ENCODE measurements at places on chromosomes 13 and 19.

DNA sequence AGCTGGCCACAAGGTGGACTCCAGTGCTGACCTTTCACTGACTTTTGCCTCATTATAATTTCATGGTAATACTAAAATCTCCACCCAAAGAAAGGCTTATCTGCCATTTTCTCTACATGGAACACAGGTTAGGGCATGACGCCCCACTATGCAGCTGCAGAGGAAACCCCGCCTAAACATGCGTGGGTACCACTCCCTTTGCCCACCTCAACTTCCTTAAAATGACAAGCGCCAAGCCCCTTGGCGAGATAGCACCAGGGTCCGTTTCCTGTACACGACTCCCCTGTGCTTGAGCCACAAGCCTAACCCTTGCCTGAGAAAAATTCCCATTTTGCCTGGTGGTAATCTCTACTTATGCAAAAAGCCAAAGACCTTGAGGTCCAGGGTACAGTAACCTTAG, 36.0 kb upstream of the PABPC3 start:
- no peak for DNase-seq

DNA sequence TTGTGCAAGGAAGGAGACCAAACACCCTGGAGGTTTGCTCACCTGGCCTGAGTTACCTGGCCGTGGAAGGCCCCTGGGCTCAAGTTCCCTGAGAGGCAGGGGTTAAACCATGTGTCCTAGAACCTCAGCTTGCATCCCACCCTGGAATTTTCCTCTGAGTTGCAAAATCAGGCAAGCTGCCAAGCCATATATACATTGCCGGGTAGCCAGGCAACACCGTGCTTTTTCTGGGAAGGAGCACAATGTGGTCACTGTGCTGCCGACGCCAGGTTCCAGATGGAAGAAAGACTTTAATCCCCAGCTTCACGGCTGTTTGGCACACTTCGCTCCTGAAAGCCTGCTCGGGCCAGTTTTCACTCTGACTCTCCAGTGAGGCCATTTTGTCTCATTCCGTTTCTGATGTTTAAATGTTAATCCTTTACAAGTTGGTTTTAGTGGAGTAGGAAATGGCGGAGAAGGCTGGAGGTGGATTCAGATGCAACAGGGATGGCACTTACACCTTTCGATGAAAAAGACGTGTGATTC, 60.1 kb upstream of the PEG3 start:
- no peak for DNase-seq

- DNase-seq = no peak
Observed at GRCh38 chr19:54387991-54388801, 23.5 kb upstream of the LAIR1 start.

DNA sequence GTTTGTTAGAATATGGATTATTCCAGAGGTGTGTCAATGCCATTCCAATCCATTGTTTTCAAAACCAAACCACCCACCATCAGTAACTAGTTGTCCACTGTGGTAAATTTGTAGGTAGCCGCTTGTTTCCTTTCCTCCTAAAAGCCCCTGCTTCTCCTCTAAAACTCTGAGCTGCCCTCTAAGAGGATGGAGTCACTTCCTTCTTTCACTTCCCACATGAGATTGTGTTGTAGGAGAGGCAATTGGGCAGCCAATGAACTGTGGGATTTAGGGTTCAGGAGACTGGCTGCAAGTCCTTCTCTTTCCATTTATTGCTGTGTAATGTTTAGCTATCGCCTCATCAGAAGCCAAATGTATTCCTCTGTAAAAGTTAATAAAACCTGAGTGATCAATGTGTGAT, 49.9 kb upstream of the RFXAP start:
- DNase-seq = no peak

DNA sequence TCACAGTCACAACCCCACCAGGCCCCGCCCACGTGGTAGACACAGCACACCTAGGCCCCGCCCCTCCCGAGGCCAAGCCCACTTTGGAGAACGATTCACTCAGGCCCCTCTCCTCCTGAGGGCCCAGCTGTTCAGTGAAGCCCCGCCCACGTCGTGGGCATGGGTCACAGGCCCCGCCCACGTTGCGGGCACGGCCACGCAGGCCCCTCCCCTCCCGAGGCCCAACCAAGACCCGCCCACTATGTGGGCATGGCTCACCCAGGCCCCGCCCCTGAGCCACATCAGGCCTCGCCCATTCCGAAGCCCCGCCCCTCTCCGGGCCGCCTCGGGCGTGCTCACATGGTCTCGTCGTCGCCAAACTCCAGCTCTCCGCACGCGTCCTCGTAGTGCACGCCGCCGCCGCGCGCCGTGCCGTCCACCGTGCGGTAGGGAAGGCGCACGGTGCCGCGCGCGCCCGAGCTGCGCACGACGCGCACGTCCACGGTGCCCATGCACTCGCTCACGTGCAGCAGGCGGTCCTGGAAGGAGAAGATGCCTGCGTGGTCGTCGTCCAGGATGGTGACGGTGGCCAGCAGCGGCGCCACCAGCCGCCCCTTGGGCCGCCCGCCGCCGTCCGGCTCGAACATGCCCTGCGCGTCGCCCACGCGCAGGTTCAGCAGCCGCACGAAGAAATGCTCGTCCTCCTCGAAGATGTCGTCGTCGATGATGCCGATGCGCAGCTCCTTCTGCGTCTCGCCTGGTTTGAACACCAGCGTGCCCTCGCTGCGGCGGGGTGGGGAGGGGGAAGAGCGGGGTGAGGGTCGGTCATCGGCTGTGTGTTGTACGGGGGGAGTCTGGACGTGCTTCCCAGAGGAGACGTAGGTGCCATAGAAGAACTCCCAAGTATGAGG, 24.0 kb downstream of the SLC8A2 start:
- no peak for DNase-seq

GRCh38 chr13:71576571-71576970, 290.4 kb downstream of the DACH1 start:
- DNase-seq = no peak

DNA sequence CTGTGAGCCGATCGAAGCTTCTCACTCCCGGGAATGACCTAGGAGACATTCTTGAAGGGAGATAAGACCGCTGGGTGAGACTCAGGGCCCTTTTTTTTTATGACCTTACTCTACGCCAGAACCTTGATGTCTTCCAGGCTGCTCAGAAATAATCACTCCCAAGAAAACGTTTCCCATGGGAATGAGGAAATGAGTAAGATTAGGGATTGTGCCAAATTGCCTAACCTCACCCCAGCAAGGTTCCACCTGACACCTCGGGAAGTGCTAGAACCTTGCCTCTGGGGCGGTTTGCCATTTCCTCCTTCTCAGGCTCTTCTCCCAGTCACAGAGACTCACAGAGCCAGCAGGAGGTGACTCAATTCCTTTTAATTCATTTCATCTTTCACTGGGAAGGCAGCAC, 2.3 kb downstream of the SLC46A3 start:
- DNase-seq = peak; percentile 68

- no peak for DNase-seq
Observed at GRCh38 chr13:79775830-79776229, 294.9 kb downstream of the NDFIP2 start.

DNA sequence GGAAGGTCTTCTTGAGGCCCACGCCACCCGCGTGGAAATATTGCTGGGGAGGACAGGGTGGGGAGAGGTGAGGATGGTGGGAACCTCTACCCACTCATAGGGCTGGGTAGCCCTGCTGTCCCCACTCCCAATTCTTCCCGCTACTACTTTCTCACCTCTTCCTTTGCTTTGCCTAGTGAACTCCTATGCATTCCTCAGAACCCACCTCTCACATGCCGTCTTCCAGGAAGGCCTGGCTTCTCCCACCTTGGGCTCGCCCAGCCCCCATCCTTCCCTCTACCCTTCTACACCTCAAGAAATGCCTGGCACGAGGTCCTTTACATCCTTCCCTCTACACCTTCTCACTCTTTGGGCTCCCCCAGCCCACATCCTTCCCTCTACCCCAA, 62.4 kb downstream of the COLGALT1 start:
- no peak for DNase-seq

DNA sequence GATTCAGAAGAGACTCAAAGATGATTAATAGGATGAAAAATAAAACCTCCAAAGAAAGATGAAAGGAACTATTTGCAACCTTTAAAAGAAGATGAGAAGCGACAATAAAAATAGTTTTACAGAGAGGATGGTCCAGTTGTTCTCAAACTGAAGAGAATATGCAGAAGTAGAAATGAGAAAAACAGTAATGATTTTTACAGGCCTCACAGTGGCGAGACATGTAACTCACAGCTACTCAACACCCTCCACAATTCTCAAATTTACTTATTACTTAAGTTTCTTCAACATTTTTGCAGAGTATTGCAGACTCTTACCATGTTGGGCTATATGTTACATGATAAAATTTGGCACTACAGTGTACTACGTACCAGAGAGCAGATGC, 20.8 kb downstream of the NUFIP1 start:
- DNase-seq = no peak

DNA sequence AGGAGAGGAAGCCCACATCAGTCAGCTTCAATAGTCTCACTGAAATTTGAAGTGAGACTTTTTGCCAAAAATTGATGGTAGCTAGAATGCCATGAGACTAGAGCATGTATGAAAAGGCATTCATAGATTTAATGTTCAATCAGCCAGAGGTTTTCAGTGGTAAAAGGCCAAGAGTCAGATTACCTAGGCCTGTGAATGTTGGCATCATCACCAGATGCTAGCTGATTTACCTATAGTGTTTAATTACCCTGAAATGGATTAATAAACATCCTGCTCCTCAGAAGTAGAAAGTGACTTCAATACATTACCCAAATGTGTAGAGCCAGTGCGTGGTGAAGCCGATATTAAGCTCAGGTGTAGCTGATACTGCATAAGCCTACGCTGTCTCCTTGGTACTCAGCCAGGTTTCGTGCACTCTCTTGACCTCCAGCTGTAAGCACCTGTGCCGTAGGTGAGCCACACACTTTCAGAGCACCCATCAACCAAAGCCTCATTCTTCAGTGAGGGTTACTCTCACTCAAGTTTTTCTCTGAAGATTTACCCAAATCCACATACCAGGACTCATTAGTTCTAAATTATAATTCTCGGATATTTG, 1140.3 kb upstream of the SLC10A2 start:
- DNase-seq = no peak

DNA sequence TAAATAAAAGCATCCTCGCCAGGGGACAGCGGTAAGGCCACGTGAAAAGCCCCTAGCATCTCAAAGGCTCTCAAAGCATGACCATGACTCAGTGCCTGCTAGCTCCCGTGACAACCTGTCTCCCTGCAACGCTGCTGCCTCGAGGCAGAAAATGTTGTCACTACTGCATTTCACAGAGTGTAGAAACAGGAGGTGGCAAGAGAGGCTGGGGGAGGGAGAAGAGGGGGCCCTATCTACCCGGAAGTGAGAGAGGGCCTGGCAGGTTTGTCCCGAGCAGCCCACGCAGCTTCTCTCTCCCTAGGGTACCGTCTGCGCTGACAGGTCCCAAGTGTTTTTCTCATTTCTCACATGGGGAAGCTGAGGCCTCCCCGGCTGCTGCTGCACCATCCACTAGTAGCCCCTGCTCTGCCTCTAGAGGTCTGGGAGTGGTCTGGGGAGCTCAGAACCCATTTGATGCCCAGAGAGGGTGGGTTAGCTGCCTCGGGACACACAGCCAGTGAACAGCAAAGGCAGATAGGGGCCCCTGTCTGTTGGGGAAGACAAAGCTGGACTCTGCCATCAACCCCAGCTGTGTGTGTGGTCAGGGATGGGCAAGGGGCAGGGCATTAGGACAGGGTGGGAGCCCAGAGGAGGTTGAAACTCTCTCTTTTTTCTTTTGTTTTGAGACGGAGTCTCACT, 3.7 kb downstream of the TINCR start:
- no peak for DNase-seq

- no peak for DNase-seq
Observed at GRCh38 chr13:79990048-79990447, 350.9 kb downstream of the SPRY2 start.

GRCh38 chr19:51293571-51294210, 17.8 kb upstream of the IGLON5 start:
- no peak for DNase-seq

DNA sequence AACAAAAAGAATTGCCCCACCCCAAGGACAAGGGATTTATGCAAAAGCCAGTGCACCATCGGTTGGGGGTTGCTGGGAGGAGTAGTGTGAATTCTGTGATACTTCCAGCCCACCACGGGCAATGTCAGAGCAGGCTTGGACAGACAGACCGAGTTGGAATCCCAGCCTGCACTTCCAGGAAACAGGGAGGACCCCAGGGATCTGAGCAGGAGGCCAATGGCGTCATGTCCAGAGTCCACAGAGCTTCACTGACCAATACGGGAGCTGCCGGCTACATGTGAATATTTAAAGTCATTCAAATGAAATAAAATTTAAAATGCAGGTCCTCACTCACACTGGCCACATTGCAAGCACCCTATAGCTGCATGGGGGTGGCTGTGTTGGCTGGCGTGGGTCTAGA, 10.9 kb downstream of the ZNRF4 start:
- no peak for DNase-seq

DNA sequence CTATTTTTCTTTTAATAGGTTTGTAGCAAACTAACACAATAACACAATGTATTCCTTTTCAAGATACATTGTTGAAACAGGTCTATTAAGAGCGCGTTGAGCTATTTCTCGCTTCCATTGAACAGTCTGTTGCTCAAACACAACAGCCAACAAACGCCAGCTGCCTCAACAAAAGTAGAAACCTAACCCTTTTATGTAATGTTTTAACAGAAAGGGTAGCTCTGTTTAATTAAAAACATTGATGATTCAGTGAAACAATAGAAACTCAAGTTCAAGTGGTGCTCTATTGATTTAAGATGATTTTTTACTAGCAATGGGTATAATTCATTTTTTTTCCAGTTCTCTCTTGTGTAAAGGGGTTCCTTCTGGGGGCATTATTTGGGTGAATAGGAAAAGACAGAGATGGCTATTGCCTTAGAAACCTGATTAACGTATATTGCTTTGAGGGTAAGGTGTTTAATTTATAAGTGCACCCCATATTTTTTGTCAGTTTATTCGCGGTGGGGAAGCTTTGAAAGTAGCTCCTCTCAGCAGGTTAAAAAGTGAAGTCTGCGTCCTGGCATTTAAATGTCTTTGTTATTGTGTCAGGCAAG, 14.9 kb downstream of the ZIC2 start:
- DNase-seq = no peak

- DNase-seq = no peak
Observed at GRCh38 chr19:39514840-39515550, at the start of gene SELENOV. Gene SELENOV, plus strand, starts transcription at chr19:39515139. Its CDS starts 74 bp downstream, at chr19:39515213.

GRCh38 chr13:102729560-102730270, 34.9 kb upstream of the METTL21C start:
- no peak for DNase-seq

- no peak for DNase-seq
Observed at GRCh38 chr13:59715611-59716010, 448.1 kb downstream of the DIAPH3 start.

DNA sequence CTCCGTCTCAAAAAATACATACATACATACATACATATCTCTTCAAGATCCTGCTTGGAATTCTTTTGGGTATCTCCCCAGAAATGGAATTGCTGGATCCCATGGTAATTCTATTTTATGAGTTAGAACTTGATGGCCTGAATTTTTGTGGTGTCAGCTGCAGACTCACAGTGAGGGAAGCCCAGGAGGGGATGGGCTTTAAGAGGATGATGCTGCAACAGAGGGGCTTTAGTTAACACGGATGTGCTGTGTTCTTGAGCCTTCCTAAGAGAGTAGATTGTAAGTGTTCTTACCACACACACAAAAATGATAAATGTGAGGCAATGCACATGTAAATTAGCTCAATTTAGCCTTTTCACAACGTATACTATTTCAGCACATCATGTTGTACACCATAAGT, 31.8 kb downstream of the CACNG6 start:
- DNase-seq = no peak

- DNase-seq = no peak
Observed at GRCh38 chr13:50684366-50684765, 159.1 kb downstream of the DLEU7 start.

GRCh38 chr19:6971366-6971765, 49.9 kb downstream of the MBD3L2B start:
- no peak for DNase-seq

Measured in right atrium auricular region (tissue), 2 donors.